Stimulated activated CD8-positive, alpha-beta memory T cell treated with anti-CD3 and anti-CD28 coated beads, Interleukin-15, amount 100 ng/mL, for 48 hours (primary cell): ENCODE measurements at places on chromosomes 16 and 17.

GRCh38 chr16:56198755-56199114 is 7.4 kb downstream of the GNAO1 start:
- no peak for DNase-seq

DNA sequence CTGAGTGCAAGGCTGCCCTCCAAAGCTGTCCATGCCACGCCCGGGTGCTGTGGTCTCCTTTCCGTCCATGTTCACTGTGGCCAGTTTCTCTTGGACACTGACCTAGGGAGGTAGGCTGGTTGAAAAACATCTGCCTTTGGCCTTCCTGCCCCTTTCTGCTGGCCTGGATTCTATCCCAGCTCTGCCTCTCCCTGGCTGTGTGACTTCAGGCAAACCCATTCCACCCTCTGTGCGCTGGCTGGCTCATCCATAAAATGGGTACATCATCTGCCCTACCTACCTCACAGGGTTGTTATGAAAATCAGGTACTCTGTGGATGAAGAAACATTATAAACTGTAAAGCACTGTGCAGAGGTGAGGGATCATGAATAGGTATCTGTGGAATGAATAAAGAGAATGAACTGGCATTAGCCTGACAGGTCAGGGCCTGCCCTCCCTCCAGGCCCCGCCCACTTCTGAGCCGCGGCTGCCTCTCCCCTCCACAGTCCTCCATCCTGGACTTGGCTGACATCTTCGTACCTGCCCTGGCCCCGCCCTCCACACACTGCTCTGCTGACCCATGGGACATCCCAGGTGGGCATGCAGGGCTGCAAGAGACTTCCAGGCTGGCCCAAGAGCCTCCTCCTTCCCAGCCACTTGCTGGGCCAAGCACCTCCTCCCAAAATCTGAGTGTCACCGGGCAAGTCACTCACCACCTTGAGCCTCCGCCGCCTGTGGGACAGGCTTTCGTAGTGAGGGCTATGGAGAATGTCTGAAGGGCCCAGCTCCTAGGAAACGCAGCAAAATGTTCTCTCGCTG is 7.0 kb upstream of the SPATA20 start:
- no peak for DNase-seq

DNA sequence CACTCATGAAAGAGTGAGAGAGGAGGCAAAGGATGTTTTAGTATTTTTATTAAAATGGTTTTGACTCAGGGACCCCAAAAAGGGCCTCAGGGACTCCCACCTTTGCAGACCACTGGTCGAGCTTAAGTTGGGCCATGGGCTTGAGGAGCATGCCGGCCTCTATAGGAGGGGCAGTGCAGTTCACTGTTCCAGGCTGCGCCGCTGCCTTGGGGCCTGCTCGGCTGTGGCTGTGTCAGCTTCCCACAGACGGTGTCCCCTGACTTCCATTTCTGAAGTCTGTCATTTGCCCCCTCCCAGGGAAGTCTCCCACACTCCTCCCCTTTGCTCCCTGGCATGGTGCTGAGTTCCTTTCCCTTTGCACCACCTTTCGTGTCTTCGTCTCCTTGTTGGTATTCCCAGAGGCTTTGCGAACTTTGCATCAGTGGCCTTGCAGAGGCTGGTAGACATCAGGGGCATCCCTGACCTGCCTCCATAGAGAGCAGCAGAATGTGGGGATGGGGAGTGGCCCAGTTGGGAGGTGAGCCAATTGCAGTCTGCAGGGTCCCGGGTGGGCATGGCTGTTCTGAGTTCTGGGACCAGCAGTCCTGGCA is 17.1 kb downstream of the MPRIP start:
- no peak for DNase-seq

DNA sequence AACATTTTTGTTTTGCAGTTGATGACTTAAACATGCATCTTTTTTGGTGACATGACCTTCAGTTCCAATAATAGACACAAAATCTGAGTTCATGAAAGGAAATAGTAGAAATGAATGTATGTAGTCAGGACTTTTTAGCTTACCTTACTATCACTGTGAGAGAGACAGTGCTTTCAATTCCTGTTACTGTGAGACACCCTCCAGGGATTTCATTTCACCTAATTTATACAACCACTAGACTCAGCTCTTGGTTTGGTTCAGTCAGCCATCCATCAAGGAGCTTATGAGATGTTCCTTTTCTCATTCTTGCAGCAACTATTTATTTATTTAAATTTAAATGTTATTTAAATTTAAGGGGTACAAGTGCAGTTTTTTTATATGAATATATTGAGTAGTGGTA is 77.9 kb downstream of the MAP2K4 start:
- DNase-seq, result no peak

- DNase-seq, result no peak
Observed at GRCh38 chr16:84245956-84246678, 6.3 kb upstream of the KCNG4 start.

GRCh38 chr17:39652587-39653315 is 12.4 kb upstream of the TCAP start:
- DNase-seq, result no peak

DNA sequence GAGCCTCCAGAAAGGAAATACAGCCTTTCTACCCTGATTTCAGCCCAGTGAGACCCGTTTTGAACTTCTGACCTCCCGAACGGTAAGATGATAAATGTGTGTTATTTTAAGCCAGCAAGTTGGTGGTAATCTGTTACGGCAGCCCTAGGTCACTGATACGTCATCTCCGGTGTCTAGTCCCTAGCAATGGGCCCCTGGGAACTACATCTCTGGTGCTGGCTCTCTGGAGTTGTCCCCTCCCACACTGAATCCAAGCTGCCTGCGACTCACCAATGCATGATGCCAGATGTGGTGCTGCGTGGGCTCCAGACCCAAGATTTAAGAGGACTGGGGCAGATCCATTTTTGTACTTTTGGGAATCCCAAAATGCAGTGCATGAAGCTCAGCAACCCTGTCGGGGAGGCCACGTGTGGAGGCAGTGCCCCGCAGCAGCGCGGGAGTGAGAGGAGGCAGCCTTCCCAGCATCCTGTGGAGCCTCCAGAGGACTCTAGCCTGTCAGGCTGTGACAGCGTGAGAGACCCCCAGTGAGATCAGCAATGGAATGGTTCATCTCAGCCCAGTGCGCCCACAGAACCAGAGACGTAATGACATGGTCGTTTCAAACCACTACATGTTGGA is 43.6 kb upstream of the USP7 start:
- DNase-seq, result no peak

DNA sequence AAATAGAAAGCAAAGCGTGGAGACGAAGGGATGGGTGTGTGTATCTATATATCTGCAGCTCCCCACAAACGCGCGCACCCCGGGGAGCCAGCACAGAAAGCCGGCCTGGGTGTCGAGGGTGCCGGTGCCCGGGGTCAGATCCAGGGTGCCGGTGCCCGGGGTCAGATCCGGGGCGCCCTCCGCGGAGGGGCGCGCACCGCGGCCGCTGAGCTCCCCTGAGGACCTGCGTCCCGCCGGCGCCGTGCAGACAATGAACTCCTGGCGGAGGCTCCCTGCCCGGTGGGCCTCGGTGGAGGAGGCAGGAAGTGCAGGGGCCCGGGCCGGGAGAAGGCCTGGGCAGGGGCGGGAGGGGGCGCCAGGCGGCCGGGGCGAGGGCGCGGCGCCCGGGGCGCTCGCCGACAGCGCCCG is 1.1 kb downstream of the ZNF423 start:
- no peak for DNase-seq

DNA sequence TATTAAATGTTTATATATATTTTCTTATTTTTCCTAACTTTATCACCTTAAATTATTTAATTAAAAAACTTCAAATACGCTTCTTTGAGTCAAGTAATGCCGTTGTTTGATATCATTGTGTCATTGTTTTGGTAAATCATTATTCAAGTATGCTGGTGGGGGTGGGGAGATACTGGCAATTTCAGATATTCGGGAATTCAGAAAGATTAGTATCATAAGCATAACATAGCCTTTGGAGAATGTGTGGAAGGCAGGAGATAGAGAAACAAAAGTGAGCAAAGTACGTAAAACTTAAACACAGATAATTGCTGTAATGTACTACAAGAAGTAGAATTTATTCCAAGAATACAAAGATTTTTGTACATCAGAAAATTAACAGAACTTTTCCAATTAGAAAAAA is 49.8 kb downstream of the TANC2 start:
- no peak for DNase-seq

DNA sequence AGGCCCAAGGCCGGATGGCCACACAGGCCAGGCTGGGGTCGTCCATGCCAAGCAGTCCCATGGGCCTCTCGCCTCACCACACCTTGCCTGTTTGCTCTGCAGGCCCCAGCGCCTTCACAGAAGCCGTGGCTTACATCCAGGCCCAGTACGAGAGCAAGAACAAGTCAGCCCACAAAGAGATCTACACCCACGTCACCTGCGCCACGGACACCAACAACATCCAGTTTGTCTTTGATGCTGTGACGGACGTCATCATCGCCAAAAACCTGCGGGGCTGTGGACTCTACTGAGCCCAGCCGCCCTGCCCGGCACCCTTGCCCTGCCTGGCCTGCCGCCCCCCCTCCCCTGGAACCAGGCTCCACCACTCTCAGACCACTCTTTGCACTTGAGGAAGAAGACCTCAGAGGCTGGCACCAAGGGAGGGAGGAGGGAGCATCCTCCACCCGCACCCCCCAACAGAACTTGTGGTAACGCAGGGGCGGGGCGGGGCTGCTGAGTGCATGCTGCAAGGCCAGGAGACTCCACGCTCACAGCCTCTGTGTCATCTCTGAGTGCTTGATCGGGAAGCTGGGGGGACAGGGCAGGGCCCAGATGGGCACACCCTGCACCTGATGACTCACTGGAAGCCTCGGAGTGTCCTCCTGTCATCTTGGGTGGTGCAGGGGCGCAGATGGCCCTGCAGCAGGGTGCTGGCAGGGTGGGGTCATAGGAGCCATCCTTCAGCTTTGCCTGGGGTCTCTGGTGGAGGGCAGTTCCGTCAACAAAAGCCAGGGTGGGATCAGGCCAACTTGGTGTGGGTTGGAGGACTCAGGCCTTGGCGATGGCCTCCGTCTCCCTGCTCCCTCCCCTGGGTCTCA is 81.5 kb downstream of the AMFR start:
- DNase-seq, result no peak

DNA sequence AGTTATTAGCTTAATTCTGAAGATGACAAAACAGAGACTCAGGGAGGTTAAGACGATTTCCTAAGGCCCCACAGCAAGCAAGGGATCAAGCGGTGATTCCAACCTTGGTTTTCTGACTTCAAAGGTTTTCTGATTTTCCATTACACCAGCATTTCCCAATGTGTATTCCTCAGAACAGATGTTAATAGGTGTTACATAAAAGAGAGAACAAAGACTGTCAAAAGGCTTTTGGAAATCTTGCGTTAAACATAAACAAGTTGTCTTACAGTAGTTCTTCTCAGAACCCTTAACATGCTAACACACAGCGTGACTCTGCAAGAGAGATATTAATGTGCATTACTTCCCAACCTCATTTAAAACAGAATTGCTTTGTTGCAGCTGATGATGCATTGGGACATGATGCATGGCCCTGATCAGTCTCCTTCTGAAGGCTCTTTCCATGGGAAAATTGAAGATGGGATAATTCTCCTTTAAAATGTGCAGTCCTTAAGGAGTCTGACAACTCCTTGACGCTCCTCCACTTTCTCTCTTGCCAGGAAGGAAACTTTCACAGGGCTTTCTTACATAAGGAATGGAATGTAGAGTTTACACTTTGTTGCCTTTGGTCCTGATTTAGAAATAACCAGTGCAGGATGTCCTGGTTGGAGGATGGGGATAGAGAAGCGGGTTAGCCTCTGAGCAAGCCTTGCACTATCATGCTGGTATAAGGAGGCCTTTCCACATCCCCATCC is 21.5 kb upstream of the MMD start:
- DNase-seq, result no peak

DNA sequence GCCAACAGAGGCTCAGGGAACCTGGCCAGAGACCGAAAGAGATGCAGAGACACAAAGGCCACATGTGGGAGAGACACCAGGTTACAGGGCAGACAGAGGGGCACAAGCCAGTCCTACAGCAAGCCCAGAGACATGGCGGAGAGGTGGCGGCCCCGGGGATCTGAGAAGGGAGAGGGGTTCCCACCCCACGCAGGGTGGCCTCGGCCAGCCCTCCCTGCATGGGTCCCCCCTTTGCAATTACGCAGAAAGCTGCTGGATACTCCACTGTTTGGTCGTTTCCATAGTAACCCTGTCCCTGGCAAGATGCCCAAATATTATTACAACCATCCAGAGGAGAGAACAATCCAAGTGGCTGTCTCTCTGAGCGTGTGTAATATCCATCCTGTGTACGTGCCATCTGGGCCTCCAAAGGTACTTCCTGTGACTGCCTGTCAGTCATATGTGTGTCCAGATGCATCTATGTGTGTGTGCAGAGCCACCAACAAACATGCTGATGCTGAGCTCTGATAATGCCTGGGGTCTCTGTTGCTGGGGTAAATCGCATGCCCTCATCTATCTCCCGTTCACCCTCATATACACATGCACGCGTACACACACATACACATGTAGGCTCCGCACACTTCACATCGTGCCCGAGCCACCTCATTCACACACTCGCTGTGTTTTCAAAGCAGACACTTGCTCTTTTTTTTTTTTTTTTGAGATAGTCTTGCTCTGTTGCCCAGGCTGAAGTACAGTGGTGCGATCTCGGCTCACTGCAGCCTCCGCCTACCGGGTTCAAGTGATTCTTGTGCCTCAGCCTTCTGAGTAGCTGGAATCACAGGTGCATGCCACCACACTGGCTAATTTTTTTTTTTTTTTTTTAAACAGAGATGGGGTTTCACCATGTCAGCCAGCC is 5.5 kb downstream of the PCGF2 start:
- no peak for DNase-seq

- DNase-seq, result no peak
Observed at GRCh38 chr17:48663134-48663924, 37.2 kb upstream of the HOXB9 start.

DNA sequence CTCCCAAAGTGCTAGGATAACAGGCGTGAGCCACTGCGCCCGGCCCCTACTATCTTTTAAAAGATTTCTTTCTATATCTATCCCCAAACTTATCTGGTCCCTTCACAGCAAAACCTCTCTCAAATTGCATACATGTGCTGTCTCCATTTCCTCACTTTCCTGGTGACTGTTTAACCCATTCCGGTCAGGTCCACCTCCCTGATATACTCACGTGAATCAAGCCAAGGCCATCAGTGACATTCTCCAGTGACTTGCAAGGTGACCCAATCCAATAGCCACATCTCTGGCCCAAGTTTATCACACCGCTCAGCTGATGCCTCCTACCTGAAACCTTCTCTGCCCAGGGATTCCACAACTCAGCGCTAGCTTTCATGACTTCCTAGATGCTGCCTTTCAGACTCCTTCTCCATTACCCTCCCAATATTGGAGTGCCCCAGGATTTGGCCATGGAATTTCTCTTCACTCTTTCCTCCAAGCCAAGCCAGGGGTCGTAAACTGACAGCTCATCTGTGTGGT is 1.4 kb upstream of the CTCF start:
- no peak for DNase-seq

DNA sequence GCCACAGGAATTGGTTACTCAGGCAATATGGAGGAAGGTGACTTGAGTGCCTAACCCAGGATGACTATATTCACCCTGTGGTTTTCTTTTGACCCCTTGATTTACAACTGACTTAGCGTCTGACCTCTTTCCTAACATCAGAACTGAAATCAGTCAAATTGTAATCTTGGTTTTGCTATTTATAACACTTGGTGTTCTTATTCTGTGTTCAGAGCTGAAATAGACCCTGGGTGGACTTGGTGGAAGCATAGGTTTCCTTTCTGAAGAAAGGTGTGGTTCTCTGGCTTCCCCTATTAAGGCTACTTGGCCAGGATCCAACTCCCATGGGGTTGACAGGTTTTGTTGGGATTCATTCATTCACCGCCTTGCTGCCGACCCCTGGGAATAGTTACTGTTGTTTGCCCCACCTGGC is 80.8 kb downstream of the CLEC16A start:
- no peak for DNase-seq
